ENCODE measurements at places on chromosomes 7 and 10. TPM values are rescaled to one million over a fixed set of nuclear protein-coding genes. Genes with fewer than 3 reads are reported as not detected.

Gene WEE2
- total RNA-seq = not detected

GRCh38 chr7:6545398-6546126 lies 5.7 kb downstream of the GRID2IP start:
- no peak for DNase-seq

GRCh38 chr10:68516766-68517165 lies 10.6 kb downstream of the SLC25A16 start:
- no peak for DNase-seq

- DNase-seq = no peak
These were observed 290.6 kb downstream of the PARD3 start for GRCh38 chr10:34524369-34525091.

DNA sequence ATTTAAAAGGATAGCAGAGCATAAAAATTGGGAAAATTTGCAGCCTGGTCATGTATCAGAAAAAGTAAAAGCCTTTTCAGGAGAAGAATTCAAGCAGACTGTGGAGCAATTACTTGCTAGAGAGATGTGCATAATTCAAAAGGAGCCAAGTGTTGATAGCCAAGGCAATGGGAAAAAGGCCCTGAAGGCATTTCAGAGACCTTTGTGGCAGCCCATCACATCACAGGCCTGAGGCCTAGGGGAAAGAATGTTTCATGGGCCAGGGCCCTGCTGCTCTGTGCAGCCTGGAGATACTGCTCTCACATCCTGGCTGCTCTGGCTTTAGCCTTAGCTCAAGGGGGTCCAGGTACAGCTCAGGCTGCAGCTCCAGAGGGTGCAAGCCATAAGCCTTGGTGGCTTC lies 152.9 kb downstream of the MAGI2 start:
- no peak for DNase-seq

DNA sequence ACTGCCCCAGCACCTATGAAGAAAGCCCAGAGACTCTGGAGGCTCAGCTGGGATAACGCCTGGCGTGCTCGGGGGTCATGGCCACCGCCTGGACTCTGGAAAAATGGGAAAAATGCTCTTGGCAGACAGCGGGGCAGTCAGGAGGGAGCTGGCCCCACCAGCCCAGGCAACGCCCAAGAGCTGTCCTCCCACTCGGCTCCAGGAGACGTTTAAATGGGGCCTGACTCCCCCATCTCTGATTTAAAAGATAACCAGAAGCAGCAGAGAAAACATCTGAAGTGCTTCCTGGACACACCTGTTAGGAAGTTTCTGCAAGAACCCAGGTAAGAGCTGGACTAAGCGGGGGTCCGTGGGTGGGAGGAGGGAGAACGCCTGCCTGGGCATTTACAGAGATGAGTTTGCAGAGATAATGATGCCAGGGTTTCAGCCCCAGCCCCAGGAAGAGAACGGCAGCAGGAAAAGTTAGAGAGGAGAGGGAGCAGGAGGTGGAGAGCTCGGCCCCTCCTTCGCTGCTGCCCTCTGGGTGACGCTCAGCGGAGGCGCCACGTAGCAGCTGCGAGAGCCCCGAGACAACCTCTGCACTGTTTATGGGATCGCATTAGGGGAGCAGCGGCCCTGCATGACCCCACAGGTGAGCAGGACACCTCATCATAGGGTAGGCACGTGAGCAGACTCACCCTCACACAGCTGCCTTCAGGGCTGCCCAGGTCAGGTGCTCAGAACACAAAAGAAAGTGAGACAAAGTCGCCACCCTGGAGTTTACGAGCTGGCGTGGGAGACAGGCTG lies 83.5 kb upstream of the INSIG1 start:
- peak; percentile 15 for DNase-seq

DNA sequence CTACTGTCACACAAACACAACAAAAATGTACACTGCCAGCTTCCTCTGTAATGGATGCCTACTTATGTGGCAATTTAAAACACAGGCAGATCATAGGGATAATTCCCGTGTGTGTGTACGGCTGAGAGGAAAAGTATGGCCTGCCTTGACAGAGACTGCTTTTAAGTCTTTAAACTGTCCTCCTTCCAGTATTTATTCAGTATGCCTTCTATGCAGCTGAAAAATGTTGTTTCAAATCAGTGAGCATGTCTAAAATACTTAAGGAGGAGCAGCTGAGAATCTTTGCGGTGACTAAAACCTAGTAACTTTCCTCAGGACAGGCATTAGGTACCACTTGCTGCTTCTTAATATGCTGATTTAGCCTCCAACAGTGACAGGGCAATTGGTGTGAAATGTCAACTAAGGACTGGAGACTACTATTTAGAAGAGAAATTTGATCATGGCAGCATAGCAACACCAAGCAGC lies 126.3 kb downstream of the CACNA2D1 start:
- no peak for DNase-seq

- DNase-seq = peak; percentile 28
These were observed 64.1 kb upstream of the MSRB2 start for GRCh38 chr10:23031318-23031717.

DNA sequence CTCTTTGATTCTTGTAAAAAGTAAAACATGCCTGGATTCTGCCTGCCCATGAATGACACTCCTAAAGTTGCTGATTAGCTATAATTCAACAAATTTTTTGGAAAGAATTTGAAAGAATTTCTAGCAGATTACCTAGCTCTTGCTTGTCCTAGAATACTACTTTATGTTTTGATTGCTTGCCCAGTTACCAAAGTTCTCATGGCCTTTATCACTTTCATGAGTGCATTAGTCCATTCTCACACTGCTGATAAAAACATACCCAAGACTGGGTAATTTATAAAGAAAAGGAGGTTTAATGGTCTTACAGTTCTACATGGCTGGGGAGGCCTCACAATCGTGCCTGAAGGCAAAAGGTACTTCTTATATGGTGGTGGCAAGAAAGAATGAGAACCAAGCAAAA lies 1137.3 kb downstream of the SORCS1 start:
- no peak for DNase-seq

Gene SH2D4B
- total RNA-seq = not detected

Gene ANXA7
- 97.0 TPM for total RNA-seq

DNA sequence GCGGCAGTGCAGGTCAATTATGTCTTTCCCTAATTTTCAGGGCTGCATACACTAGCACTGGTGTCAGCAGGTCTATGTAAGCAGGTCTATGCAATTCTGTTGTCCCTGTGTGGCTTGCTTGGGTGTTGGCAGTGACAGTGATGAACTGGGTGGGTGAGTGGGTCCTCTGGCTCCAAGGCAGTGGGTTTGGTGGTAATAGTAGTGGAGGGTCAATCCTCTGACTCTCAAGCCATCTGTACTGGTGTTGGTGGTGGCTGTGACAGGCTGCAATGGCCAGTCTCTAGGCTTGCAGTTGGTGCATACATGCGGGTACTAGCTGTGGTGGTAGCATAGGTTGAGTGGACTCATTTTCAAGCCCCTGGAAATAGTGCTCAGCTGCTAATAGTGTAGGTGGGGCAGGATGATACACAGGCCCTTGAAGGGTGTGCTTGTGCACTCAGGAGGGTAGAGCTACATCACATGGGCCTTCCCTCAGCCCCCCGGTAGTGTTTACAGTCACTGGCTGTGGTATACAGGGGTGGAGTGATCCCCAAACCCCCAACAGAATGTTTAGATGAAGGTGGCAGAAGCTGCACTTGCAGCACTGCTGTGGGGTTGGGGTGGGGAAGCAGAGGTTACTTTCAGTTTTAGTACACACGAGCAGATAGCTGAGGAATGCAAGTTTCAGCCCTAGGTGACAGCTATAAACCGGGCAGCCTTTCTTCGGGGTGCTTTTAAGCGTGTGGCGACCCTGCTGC lies 331.3 kb downstream of the PCDH15 start:
- no peak for DNase-seq

DNA sequence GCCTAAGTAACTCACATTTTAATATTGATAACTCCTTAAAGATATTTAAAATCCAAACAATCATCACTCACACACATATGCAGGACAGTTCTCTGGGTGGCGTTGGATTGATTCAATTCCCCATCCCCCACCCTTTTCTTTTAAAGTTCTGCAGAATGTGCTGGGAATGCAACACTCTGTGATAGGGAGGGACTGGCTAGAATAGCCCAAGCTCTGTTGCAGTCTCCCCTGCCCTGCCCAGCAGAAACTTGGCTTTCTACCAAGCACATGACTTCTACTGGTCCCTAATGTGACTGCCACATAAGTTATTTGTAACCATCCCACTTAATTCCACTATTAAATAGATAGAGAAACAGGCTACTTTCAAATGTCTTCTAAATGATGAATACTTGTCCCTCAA lies 55.2 kb downstream of the TWIST1 start:
- DNase-seq = no peak

DNA sequence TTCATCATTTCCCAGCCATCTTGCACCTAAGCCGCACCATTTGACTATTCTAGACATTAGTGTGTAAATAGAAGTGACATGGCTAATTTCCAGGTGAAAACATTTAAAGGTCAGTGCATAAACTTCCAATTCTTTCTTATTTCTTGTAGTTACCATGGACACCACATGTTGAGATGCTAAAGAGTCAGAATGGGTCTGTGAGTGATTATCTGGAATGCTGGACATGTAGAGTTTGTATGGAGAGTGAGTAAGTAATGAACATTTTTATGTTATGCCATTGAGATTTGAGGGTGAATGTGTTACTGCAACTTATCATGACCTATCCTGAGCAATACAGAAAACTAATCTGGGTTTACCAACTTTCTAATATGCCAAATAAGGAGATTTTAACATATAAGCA lies 60.4 kb downstream of the MEOX2 start:
- DNase-seq = no peak

DNA sequence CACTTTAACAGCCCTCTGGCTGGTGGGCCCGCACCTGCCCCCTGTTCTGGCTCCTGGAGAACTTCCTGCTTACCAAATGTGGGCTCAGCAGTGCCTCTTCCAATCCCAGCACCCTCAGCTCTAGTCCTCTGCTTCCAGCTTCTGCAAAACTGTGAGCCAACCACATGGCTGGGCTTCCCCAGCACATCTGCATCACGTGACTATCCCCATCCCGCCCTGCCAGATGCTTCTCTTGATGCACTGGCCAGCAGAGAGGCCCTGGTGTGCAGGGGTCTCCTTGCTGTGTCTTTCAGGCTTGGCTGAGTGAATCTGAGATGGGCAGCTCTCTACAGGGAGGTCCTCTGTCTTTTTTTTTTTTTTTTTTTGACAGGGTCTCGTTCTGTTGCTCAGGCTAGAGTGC lies 43.8 kb upstream of the DMBT1 start:
- DNase-seq = no peak

Gene PTPRN2
- 2.3 TPM for total RNA-seq

- no peak for DNase-seq
These were observed 376.2 kb upstream of the MGMT start for GRCh38 chr10:129090618-129091366.

Gene WDR11
- 17.6 TPM for total RNA-seq

Gene ADAMTS14
- 0.81 TPM for total RNA-seq

GRCh38 chr10:47456079-47456785 lies 27.7 kb downstream of the ANXA8 start:
- DNase-seq = no peak

- no peak for DNase-seq
These were observed 147.0 kb downstream of the CDH23 start for GRCh38 chr10:71543608-71544170.

Gene ZCWPW1
- total RNA-seq = 3.6 TPM

Gene RBM28
- total RNA-seq = 33.9 TPM

DNA sequence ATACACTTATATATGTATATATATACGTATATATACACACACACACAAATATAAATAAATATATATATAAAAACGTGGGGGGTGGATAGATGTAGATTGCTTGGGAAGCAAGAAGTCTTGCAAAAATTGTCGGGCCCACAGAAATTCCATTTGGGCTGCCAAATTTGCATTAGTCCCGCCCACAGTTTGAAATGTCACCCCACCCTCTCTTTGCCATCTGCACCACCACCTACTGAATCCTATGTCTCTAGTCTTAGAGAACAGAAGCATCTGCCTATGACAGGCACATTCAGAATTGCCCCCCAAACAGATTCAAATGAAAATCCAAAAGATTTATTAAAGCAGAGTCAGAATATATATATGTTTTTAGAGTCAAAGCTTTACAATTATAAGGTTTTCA lies 25.6 kb upstream of the CACNA2D1 start:
- no peak for DNase-seq

Gene CFAP58
- 3.8 TPM for total RNA-seq

Gene NIPSNAP2
- 205 TPM for total RNA-seq

Gene ST8SIA6
- 11.0 TPM for total RNA-seq

DNA sequence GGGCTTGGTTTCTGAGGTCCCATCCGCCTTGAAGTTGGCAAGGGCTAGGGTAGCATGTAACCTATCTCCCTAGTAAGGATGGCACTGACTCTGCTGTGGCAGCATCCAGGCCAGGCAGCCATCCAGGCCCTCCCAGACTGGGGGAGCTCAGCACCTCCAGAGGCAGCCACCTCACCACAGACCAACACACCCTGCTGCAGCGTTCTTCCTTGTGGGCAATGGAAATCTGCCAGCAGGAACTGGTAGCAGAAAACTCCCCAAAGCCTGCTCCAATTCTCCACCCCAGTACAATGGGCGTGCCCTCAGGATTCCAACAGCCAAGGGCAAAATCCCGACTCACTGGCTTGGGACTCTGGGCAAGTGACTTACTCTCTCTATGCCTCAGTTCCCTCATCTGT lies 27.5 kb downstream of the DLG5 start:
- DNase-seq = peak; percentile 33

GRCh38 chr10:75477680-75478079 lies 46.3 kb downstream of the LRMDA start:
- no peak for DNase-seq

Gene ABCB1
- total RNA-seq = 5.2 TPM

Gene CDH23
- total RNA-seq = 4.7 TPM

- DNase-seq = no peak
These were observed 248.9 kb upstream of the LRRN3 start for GRCh38 chr7:110841840-110842545.

DNA sequence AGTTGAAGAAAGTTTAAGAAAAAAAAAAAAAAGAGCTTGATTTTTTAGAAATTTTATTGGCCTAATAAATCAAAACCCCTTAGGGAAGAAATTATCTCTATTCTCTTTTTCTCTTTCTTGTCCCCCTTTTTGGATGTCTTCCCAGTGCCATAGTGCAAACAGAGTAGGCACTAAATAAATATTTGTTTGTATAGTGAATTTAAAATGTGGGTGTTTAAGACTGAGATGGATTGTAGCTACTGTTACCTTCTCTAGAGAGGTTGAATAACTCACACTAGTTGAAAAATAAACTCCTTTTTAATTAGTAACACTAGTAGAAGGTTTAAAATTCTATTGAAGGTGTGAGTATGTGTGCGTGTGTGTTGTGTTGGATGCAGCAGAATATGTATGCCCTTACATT lies 783.8 kb downstream of the NXPH1 start:
- DNase-seq = no peak

Gene ELMO1
- total RNA-seq = 24.6 TPM

Data from left cardiac atrium (tissue), 4 donors.